CD8-positive, alpha-beta T cell (primary cell): ENCODE measurements at places on chromosomes 1 and 21.
A peak's percentile ranks its signal among the peaks of the same experiment; 100 is the strongest.

- DNase-seq: no peak
These were observed 91.1 kb downstream of the EPHB2 start for GRCh38 chr1:22801761-22802160.

GRCh38 chr1:231806623-231807495 is 180.3 kb downstream of the DISC1 start:
- no peak for DNase-seq

DNA sequence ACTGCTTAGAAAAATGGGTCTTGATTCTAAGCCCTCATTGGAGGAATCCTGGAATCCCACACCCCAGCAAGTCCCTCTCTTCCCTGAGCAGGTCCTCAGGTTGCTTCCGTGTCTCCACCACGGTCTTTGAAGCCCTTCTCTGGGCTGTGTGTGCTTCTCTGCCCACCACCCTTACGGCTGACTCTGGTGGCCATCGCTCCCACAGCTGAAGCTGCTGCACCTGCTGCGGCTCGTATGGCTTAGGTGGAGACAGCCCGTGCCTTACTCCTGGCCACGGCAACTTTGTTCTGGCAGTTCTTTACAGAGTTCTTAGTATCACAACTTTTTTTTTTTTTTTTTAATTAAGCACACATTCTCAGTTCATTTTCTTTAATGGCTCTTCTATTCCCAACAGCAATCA is 10.9 kb upstream of the KIF26B start:
- no peak for DNase-seq

- no peak for DNase-seq
These were observed 207.2 kb downstream of the ATG4C start for GRCh38 chr1:62991152-62991551.

GRCh38 chr1:21875621-21876063 is 61.5 kb downstream of the HSPG2 start:
- no peak for DNase-seq

GRCh38 chr1:66492424-66492823 is 41.5 kb upstream of the SGIP1 start:
- DNase-seq: no peak

GRCh38 chr21:46662367-46662654 is 26.8 kb downstream of the PRMT2 start:
- no peak for DNase-seq

GRCh38 chr1:2318314-2319278 is 72.8 kb downstream of the MORN1 start:
- peak; percentile 42 for DNase-seq

- DNase-seq: no peak
These were observed 24.6 kb downstream of the ST7L start for GRCh38 chr1:112594208-112594876.

- DNase-seq: peak; percentile 32
These were observed 74.2 kb upstream of the PGD start for GRCh38 chr1:10324627-10325026.

GRCh38 chr1:179087665-179088064 is 5.8 kb downstream of the TOR3A start:
- no peak for DNase-seq

DNA sequence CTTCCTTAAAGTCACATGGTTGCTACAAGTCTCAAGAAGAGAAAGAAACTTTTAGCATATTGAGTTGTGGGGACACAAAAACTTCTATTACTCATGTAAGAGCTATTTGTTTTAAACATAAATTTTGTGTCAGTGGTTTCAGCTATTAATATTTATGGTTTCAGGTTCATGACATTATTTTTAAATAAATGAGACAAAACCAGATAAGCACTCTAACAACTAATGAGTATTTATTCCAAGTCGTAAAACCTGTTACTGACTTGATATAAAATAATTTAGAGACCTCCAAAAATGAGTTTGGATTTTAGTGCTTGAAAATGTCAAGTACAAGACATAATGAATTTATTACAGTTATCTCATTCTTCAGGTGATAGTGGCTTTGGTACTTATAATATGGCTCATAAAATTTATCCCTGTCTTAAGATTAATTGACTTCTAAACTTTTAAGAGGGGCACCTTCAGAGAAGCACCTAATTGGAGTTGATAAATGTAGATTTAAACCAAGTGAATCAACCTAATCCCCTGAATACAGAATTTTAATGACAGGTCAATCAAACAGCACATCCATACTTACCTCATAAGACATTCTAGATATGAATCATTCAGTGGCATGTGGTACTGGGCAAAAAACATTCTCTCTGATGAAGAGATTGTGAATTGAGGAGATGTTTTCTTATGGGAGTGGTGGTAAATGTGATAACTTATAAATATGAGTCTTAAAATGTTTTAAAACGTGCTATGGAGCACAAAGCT is 167.7 kb upstream of the PTGFR start:
- DNase-seq: no peak

DNA sequence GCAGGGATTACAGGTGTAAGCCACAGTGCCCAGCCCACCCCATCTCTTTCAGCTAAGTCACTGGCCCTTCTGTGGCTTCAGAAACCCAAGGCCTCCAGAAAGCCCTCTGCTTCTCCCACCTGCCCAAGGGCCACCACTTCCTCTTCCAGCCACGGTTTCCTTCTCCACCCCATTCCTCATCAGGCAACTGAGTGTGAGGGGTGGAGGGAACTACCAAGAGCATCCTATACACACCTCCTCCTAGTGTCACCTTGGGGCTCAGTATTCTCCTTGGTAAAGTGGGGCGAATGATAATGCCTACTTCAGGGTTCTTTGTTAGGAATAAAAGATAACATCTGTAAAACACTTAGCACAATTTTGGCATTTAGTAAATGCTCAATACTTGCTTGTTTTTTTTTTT is 30.0 kb downstream of the KNCN start:
- DNase-seq: no peak

DNA sequence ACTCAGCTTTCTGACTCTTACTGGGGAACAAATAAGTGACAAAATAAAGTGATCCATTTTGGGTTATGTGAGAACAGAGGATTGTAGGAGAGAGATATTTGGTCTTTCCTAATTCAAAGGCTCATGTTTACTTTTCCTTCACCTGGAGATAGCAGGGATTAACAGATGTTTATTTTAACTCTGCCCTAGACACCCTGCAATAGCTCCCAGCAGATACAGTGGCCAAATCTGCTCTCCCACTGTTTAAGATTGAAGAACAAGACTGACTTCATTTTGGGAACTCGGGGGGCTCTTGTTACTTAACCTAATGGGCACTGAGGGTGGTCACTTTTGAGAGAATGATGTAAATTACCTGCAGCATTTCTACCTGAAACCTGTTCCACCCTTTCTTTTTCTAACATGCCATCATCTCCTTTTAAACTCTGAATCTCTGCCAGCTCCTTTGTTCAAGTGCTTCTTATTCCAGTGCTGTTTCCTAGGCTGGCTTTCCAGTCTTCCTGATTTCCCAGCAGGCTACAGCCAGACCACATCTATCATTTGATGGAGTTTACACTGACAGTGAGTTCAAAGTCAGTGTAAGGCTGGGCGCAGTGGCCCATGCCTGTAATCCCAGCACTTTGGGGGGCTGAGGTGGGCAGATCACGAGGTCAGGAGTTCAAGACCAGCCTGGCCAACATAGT is 90.0 kb downstream of the SELENOF start:
- DNase-seq: no peak

- no peak for DNase-seq
These were observed 564.7 kb downstream of the PTPRU start for GRCh38 chr1:29801003-29801402.

GRCh38 chr1:158149175-158149574 is 31.5 kb upstream of the CD1D start:
- no peak for DNase-seq

GRCh38 chr1:162026881-162027280 is 3.2 kb upstream of the OLFML2B start:
- no peak for DNase-seq

DNA sequence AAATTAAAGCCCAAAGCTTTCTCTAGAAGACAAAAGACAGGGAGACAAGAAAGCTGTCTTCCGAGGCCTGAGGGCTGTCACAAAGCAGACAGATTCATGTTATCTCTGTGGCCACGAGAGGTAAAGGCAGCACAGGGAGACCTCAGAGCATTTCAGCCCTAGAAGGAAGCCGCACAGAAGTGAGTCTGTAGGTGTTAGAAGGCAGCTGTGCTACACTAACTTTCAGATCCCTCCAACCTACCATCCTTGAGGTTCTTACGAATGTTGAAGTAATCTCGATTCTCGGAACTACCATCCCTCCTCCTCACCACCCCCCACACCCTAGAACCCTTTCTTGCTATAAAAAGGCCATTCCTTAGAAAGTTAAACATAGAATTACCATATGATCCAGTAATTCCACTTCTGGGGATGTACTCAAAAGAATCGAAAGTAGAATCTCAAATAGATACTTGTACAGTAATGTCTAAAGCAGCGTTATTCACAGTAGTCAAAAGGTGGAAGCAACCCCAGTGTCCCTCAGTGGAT is 21.5 kb upstream of the LYST start:
- DNase-seq: no peak

DNA sequence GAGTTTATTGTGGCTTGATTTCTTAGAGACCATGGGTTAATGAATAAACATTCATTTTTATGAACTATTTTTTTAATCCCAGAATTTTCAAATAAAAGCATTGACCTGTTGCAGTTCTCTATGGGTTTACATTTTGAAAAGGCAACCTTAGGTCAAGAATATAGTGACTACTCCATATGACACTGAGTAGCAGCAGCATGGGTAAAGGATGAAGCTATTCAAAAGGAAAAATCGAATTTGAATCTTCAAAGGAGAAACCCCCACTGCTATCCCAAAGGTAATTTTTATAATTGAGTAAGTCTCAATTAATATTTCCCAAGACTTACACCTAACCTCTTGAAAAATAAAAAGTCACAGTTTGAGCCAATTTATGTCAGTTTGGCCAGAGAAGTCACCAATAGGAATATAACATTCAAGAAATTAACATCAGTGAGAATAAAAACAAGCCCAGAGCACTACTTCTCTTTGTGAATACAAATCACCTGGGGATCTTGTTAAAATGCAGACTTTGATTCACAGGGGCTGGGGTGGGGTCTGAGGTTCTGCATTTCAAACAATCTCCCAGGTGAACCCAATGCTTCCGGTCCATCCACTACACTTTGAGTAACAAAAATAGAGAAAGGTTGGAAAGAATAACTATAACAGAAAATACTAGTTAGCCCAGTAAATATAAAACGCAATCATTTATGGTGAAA is 39.8 kb downstream of the USP1 start:
- DNase-seq: no peak

GRCh38 chr1:145858238-145858900 is 512 bp downstream of the PIAS3 start:
- peak; percentile 68 for DNase-seq

DNA sequence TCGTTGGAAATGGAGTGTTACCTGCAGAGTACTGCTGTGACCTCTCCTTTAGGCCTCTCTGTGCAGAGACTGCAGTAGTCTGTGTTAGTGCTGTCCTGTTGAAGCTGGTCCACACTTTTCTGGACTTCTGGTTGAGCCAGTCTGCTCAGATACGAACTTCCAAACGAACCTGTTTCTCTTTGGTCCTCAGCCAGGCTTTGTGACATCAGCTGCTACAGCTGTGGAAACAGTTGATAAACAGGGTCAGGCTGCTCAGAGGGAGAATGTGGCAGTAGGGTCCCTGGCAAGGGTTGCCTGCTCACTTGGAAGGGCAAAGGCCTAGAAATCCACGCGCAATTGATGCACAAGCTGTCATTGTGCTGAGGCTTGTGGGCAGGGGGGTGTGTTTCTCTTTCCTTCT is 98.8 kb downstream of the NOS1AP start:
- DNase-seq: no peak

GRCh38 chr1:197341626-197342025 is 73.6 kb downstream of the CRB1 start:
- DNase-seq: no peak

GRCh38 chr1:209454340-209454994 is 129.0 kb upstream of the CAMK1G start:
- DNase-seq: no peak

DNA sequence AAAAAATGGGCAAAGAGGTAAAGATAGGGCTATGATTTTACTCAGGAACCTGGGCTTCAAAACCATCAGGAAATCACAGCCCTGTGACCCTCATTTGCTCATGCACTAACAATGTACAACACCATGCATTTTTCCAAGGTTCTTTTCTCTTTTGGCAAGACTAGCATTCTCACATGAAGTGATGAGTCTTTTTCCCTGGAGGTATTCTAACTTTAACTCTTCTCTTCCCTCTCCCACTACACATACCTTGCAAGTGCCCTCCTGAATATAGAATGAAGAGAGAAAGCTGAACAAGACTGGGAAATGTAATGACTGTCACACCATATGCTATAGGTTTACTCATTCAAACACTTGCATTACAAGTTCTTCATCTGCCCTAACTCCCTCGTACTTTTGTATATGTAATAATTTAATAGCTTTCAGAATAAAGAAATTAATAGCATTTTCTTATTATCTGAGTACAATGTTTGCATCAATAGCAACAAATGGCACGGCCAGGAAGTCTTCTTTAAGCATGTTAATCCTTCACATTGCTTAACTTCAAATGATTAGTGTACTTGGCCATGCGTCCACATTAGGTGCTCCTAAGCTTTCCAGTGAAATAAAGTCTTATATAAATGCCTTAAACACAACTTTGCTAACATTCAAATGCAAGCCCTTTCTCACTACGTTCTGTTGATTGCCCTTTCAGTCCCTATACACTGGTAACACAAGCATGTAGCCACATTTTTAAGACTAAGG is 1.8 kb downstream of the NIBAN1 start:
- DNase-seq: no peak

DNA sequence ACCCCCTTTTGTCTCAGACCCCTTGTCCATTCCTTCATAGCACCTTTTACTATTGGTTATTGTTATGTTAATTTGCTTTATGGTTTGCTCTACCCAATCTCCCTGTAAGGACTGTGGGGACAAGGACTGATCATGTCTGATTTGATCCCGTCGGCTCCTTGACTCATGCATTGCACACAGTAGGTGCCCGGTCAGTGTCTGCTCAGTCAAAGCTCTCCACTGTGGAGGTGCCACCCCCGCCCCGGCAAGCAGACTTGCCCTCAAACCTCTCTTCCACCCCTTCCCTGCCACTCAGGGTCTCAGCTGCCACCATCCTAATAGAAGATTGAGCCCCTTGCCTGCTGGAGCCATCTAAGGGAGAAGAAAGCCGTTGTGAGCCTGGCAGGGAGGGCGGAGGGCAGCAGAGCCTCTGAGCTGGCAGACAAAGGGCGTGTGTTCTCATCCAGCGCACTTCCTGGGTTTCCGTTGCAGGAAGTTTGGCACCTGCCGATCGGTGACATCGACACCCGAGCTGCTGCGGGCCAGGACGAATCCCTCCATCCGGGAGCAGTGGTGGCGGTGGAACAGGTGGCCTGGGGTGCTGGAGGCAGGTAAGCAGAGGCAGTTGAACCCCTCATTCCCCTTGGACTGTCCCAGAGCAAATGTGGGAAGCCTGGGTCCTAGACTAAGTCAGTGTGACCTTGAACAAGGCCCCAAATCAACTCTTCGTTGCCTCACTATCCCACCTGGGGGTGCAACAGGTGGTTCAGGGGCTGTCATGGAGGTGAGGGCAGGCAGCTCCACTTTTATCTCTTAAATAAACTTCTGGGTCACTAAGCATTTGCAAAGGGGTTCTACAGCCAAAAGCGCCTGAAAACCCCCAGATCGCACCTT is 2.2 kb upstream of the FBLIM1 start:
- peak; percentile 18 for DNase-seq

- DNase-seq: no peak
These were observed 412.5 kb downstream of the PTPRU start for GRCh38 chr1:29648798-29649188.
